ENCODE measurements at places on chromosomes 7 and 10. TPM values are rescaled to one million over a fixed set of nuclear protein-coding genes. Genes with fewer than 3 reads are reported as not detected.

FXYD4 gene
- total RNA-seq: not detected

DNA sequence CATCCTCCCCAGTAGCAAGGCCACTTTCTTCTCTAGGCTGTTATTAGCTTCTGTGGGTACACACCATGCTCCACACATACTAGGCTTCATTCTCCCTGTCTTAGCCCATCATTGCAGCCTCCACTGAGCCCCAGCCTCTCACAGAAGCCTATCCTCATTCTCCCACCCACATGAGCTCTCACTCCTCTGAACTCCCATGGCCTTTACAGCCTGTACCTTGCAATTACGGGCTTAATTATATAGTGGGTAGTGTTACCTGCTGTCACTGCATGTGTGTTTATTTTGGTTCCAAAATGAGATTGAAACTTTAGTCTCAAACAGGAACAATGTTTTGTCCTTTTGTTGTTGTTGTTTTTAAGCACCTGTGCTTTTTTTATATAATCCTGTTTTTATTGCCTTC is 460.0 kb downstream of the KCNMA1 start:
- no peak for DNase-seq

CCDC3 gene
- total RNA-seq: 5.3 TPM

ATG9B gene
- total RNA-seq: not detected

TRIM50 gene
- total RNA-seq: not detected

- DNase-seq: no peak
Observed at GRCh38 chr7:134852625-134853024, 73.2 kb downstream of the CALD1 start.

DNA sequence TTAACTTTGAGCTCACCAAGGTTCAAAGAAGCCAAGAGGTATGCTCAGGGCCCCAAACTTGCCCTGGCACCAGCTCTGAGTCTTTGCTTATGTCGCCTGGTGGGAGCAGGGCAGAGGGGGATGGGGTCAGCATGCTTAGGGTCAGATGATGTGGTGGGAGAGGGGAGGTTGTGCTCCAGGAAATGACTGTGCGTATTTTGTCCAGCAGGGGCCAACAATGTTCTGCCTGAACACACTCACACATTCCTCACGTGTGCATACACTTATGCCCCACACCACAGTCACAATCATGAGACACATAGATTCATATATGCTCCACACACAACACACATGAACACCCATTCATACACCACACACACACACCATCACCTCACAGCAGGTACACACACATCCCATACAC is 4.4 kb upstream of the RAMP3 start:
- DNase-seq: no peak

DNA sequence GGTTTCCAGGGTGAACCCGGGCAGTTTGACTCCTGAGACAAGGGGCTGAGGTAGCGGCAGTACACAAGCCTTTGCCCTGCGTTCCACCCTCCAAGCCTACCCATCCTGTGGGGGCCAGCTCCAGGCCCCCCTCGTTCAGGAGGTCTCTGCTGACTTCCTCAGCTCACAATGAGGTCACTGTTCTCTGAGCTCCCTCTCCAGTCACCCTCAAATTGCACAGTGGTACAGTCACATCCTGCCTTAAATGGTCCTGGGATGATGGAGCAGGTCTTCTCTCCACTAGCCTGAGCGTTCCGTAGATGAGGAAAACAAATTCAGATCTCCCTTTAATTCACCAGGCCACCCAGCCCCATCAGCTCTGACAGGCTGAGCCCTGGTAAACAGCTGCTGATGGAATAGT is 90.2 kb downstream of the SH3PXD2A start:
- DNase-seq: no peak

GRCh38 chr10:16891375-16892313 is 74.4 kb upstream of the RSU1 start:
- DNase-seq: no peak

UNCX gene
- not detected for total RNA-seq

DNA sequence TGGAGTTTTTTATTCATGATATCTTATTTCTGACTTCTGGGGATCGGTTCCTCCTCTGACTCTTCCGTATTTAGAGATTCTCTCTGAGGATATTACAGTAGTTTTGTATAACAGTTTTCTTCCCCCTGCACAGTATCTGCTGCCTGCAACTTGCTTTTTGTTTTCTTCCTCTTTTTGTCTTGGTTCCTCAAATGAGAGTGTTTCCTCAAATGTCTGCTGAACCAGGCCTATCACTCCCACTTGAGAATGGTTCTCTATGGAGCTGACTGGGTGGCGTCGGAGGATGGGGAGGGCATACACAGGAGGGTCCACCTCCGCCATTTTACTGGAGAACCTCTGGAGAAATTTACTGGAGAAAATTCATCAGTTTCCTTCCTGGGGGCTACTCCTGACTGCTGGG is 27.7 kb downstream of the ARHGAP22 start:
- no peak for DNase-seq

DNA sequence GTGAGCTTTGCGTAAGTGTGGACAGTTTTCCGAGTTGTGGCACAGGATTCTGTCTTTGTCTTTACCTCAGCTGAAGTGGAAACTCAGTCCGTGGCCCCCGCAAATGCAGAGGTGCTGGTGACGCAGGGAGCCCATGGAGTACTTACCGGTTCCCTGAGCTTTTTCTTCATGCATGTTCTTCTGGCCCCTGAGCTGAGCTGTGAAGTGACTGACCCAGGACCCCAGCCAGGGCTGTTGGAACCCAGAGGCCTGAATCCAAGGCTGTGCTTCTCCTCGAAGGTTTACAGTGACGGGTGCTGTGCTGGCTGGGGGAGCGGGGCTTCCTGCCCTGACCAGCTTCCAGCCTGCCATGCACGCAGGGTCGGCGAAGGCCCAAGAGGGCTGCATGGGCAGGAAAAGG is 223.5 kb downstream of the GLRX3 start:
- DNase-seq: peak; percentile 23

MPP7 gene
- 1.4 TPM for total RNA-seq

GRCh38 chr7:1314908-1315450 is 82.3 kb downstream of the UNCX start:
- no peak for DNase-seq

GRCh38 chr7:72268090-72268489 is 144.0 kb downstream of the CALN1 start:
- DNase-seq: no peak

CDHR1 gene
- 0.13 TPM for total RNA-seq

DNA sequence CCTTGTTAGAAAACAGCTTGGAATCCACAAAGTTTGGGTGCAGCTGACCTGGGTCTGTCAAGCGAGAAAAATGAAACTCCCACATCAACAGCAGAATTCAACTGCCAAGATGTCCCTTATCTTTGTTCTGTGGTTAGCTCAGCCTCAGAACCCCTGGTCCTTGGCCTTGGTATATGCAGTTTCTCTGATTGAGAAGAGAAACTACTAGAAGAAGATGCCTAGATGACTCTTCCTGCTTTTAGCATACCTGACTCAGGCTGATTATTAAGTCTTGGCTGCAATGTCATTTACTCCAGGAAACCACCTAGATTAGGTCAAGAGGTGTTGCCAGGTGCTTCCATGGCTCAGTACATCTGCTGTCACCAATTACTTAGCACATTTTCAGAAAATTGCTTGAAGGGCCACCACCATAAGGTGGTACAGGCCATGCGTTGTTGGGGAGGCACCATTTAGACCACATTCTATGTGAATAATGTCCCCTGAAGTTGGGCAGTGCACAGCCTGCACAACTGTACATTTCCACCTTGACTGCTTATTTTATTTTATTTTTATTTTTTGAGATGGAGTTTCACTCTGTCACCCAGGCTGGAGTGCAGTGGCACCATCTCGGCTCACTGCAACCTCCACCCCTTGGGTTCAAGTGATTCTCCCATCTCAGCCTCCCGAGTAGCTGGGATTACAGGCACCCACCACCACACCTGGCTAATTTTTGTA is 59.4 kb upstream of the ZNF438 start:
- DNase-seq: no peak

DNA sequence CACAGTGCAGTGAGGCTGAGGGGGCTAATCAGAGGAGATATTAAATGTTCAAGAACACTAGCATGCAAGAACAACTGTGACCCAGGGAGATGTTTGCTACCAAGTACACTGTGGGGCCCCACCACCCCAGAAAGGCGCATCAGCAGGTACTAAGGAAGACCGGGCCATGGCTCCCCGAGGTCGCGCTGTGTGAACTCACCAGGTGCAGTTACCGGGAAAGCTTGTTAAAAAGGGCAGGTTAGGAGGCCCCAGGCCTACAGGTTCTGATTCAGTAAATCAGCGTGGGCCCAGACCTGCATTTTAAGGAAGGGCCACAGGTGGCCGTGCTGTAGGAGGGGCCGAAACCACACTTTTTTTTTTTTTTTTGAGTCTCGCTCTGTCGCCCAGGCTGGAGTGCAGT is 54.6 kb downstream of the TMEM209 start:
- DNase-seq: no peak

- no peak for DNase-seq
Observed at GRCh38 chr10:106571192-106571946, 593.1 kb downstream of the SORCS1 start.

GRCh38 chr7:130473289-130473688 is 18.6 kb upstream of the MEST start:
- DNase-seq: no peak

CRPPA gene
- 2.2 TPM for total RNA-seq

- no peak for DNase-seq
Observed at GRCh38 chr10:122508021-122508420, 46.7 kb downstream of the HTRA1 start.

- peak; percentile 98 for DNase-seq
Observed at GRCh38 chr7:76310102-76310957, 7.9 kb downstream of the HSPB1 start.

- no peak for DNase-seq
Observed at GRCh38 chr7:105654095-105654686, 72.9 kb upstream of the EFCAB10 start.

- no peak for DNase-seq
Observed at GRCh38 chr7:54546081-54546985, 4.2 kb downstream of the VSTM2A start.
